ENCODE measurements at places on chromosomes 6 and 20.

- peak; percentile 63 for DNase-seq
- no peak overlapping the region for H3K27ac ChIP-seq
- H3K4me1 ChIP-seq, result peaks cover 17% of the 10 kb centered on the region
- no peak overlapping the region for H3K4me3 ChIP-seq
These were observed 41.8 kb downstream of the DSTN start for GRCh38 chr20:17611540-17612286.

GRCh38 chr20:15242773-15243172, 905.4 kb upstream of the FLRT3 start:
- H3K4me1 ChIP-seq, result no peaks in the 10 kb centered on the region
- H3K36me3 ChIP-seq, result no peaks in the 10 kb centered on the region
- no peak for DNase-seq
- no peak overlapping the region for H3K4me3 ChIP-seq
- H3K27ac ChIP-seq, result no peak overlapping the region
- H3K27me3 ChIP-seq, result no peaks in the 10 kb centered on the region

DNA sequence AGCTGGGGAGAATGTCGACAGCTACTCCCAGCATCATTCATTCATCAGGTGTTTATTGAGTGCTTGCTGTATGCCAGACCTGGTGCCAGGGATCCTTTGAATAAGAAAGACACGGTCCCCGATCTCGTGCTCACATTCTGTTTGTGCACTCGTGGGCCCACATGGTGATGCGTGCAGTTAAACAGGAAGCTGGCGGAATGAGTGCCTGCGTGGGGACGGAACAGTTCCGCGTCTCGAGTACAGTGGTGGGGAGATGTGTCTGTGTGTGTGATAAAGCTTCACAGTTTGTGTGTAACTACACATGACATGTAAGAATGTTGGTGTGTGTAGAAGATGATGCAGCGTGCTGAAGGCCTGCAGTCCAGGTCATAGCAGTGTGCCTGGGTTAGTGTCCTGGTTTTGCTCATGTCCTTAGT, 6.5 kb downstream of the RBM38 start:
- H3K4me1 ChIP-seq, result peaks cover 54% of the 10 kb centered on the region
- H3K27me3 ChIP-seq, result no peaks in the 10 kb centered on the region

DNA sequence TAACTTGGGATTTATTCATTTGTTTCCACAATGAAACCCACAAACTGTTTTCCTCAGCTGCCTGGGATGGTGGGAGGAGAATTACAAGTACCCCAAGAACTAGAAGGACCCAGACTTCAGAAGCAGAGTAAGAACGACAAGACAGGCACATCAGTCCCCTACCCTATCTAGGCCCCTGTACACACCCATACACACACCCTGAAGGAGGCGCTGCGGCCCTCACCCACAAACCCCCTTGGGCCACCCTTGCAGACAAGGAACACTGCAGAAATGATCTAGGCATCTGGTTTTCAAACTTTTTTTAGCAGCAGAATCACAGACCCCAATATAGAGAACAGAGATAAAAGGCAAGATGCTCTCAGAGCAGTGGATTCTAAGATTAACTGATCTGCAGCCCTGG, 55.0 kb downstream of the TRERF1 start:
- no peak overlapping the region for H3K4me3 ChIP-seq
- no peaks in the 10 kb centered on the region for H3K27me3 ChIP-seq
- no peak overlapping the region for H3K27ac ChIP-seq
- no peaks in the 10 kb centered on the region for H3K4me1 ChIP-seq

- no peaks in the 10 kb centered on the region for H3K4me1 ChIP-seq
- no peak for DNase-seq
- H3K36me3 ChIP-seq, result no peaks in the 10 kb centered on the region
- no peak overlapping the region for H3K27ac ChIP-seq
- H3K4me3 ChIP-seq, result no peak overlapping the region
These were observed 176.1 kb upstream of the HDDC2 start for GRCh38 chr6:125477844-125478243.

DNA sequence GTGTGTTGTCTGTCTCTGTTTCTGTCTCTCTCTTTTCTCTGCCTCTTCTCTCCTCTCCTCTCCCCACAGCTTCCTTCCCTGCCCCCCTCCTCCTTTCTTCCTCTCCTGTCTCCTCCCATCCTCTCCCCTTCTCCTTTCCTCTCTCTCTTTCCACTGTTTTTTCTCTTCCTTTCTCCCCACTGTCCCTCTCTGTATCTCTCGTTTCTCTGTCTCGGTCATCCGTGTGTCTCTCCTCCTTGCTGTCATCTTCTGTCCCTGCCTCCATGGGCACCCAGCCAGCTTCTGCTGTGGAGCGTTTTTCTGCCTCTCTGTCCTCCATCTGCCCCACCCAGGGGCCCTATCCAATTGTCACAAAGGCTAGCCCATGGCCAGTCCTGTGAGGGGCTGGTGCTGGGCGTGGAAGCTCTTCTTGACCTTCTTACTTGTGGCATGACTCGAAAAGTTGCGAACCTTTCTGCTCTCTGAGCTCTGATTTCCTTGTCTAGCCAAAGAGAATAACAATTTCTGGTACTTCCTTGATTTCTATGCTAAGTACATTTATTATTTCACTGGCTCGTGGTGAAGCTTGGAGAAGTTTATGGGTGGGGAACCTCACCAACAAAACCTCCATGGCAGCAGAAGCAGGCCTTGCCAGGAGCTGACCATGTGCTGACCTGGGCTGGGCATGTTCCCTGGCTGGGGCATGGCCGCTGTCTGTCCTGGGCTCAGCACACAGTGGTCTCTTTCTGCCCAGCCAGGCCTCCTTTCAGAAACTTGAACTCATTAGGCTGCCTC, 69.3 kb downstream of the CEBPB start:
- H3K4me1 ChIP-seq, result peaks cover 11% of the 10 kb centered on the region
- no peaks in the 10 kb centered on the region for H3K36me3 ChIP-seq
- H3K27ac ChIP-seq, result peak overlapping the region; percentile 83
- no peaks in the 10 kb centered on the region for H3K27me3 ChIP-seq
- DNase-seq, result peak; percentile 81

DNA sequence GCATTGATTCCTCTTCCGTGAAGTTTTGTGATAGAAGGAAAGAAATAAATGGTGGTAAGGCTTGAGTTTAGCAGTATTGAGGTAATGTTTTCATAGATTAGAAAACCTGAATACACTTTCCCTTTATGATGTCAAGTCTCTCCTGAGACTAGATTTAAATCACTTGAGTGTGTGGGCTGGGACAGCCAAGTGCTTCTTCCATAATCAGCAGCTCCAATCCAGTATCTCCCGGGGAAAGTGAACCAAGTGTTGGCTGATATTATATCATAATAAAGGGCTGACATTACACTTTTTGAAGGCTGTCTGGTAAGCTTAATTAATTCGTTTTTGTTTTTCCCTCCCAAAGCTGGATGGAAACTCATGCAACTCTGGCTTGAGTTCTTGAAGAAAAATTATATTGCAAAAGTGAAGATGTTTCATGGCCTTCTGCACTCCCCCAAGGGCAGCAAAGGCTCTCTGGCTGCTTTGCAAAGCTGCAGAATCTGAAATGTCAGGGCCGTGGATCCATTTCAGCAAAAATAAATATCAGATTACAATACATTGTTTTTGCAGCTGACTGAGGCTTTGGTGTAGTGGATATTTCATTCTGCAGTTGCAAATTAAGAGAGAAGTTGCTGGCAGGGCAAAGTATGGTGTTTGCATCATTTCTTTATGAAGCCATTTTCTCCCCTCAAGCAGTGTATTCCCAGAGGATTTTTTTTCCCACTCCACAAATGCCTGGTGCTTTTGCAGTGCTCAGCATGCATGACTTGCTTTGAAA, 101.2 kb downstream of the MKKS start:
- no peaks in the 10 kb centered on the region for H3K27me3 ChIP-seq
- no peaks in the 10 kb centered on the region for H3K36me3 ChIP-seq
- peaks cover 15% of the 10 kb centered on the region for H3K4me1 ChIP-seq
- peak; percentile 37 for DNase-seq
- H3K27ac ChIP-seq, result no peak overlapping the region

DNA sequence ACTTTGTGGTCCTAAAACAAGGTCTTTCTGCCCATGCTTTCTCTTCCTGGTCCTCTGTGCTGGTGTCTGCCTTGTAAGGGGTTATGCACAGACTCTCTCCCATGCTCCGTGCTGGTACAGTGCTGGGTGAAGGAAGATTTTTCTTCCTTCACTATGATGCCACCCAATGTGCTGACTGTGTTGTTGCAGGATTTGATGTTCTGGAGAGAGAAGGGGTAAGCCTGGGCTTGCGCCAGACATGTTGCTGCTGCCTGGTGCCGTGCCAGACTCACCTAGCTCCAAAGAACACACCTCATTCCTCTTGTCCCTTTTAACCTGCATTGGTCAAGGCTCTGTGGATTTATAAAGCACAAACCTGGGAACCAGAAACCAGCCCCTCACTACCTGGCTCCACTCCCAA, 28.4 kb upstream of the ARMH2 start:
- no peaks in the 10 kb centered on the region for H3K4me1 ChIP-seq
- no peaks in the 10 kb centered on the region for H3K27me3 ChIP-seq
- no peaks in the 10 kb centered on the region for H3K36me3 ChIP-seq
- no peak overlapping the region for H3K4me3 ChIP-seq
- DNase-seq, result no peak

- no peaks in the 10 kb centered on the region for H3K27me3 ChIP-seq
- no peaks in the 10 kb centered on the region for H3K36me3 ChIP-seq
- H3K4me3 ChIP-seq, result no peak overlapping the region
- H3K4me1 ChIP-seq, result peaks cover 5% of the 10 kb centered on the region
- no peak for DNase-seq
- H3K27ac ChIP-seq, result no peak overlapping the region
These were observed 1.5 kb upstream of the PHIP start for GRCh38 chr6:79079561-79080041.

- H3K27me3 ChIP-seq, result no peaks in the 10 kb centered on the region
- no peaks in the 10 kb centered on the region for H3K4me1 ChIP-seq
- H3K27ac ChIP-seq, result no peak overlapping the region
- H3K36me3 ChIP-seq, result no peaks in the 10 kb centered on the region
These were observed 170.3 kb upstream of the SOX4 start for GRCh38 chr6:21423106-21423854.

DNA sequence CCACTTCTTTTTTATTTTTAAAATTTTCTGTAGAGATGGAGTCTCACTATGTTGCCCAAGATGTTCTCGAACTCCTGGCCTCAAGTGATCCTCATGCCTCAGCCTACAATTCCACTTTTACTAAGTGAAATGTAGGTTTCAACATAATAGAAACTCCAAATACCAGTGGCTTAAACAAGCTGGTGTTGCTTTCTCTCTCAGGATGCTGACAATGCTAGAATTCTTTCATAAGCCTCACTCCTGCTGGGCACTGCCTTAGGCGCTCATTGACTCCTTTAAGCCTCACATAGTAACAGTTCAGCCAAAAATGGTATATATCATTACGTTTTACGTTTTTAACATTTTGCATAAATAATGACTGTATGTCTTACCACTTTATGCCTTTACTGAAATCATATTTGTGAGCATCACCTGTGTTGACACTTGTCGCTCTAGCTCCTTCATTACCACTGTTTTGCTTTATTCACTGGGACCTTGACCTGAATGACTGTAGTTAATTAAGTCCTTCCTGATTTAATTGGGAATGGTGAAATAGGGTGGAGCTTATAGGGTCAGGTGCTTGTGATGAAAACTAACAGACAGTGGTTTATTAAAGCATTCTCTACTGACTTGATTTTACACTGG, 3.9 kb upstream of the CST9 start:
- DNase-seq, result no peak
- no peaks in the 10 kb centered on the region for H3K4me1 ChIP-seq
- H3K27me3 ChIP-seq, result no peaks in the 10 kb centered on the region
- no peaks in the 10 kb centered on the region for H3K36me3 ChIP-seq
- no peak overlapping the region for H3K27ac ChIP-seq
- no peak overlapping the region for H3K4me3 ChIP-seq

DNA sequence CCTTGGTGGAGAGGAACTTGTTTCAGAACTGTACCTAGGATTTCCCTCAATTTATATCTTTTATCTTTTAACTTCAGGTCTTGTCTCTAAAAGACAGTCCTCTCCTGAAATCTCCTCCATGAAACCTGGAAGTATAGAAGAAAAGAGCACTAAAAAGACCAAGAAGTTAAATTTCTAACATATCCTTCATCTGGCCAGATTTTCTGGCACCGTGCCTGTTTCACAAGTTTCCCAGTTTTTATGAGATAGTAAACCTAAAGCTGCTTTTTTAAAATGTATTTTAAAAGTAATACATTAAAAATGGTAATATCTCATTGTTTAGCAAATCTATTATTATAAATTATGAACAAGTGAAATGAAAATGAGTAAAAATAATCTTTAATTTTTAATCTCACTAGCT, 348.3 kb upstream of the RSPO3 start:
- no peaks in the 10 kb centered on the region for H3K27me3 ChIP-seq
- no peak for DNase-seq
- H3K4me1 ChIP-seq, result peaks cover 4% of the 10 kb centered on the region
- H3K36me3 ChIP-seq, result no peaks in the 10 kb centered on the region

All from adrenal gland (tissue), 19 donors.